ENCODE measurements at places on chromosomes 13 and 19.

- DNase-seq = peak; percentile 85
Measured at GRCh38 chr19:751501-752341, 809 bp downstream of the MISP start.

- no peak for DNase-seq
Measured at GRCh38 chr13:77988355-77988754, 69.7 kb upstream of the EDNRB start.

GRCh38 chr13:58048670-58049069, 417.1 kb downstream of the PCDH17 start:
- no peak for DNase-seq

DNA sequence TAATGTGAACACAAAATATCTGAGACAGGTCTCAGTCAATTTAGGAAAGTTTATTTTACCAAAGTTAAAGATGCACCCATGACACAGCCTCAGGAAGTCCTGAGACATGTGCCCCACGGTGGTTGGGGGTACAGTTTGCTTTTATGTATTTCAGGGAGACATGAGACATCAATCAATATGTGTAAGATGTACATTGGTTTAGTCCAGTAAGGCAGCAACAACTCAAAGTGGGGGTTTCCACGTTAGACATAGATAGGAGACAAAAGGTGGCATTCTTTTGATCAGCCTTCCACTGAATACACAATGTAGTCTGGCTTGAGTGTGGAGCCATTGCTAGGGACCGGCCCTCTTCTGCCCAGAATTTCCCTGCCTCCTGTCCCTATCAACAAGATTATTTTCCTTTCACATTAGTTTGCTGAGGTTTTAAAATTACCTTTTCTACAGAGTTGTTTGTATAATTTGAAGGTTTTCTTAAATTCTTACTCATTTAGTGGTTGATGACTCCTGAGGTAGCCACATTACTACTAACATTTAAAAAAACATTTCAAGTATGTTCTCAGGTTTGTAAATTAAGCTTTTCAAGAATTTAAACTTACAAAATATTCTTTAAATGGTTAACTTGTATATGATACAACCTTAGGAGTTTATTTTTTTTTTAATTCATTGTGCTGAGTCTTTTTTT, 33.2 kb downstream of the RNASEH2B start:
- DNase-seq = no peak

GRCh38 chr19:35693422-35693821, 10.9 kb upstream of the ZBTB32 start:
- DNase-seq = no peak
